ENCODE measurements at places on chromosomes 13 and 19. TPM values are rescaled to one million over a fixed set of nuclear protein-coding genes. Genes with fewer than 3 reads are reported as not detected.

Gene SPINT2
- 1,321 TPM for total RNA-seq

Gene TPRX2
- total RNA-seq = not detected

Gene KIR2DL3
- not detected for total RNA-seq

Gene PALM3
- total RNA-seq = 0.53 TPM

Gene CYP4F3
- total RNA-seq = 23.9 TPM

Gene SIGLECL1
- not detected for total RNA-seq

Gene ZNF540
- total RNA-seq = 3.6 TPM

Gene LILRB2
- 0.53 TPM for total RNA-seq

Gene RGCC
- total RNA-seq = 4.6 TPM
